Ureter (tissue), 1 donor: ENCODE measurements at places on chromosomes 11 and 22.

- no peak for DNase-seq
Measured at GRCh38 chr11:123268156-123268555, 73.1 kb upstream of the CLMP start.

DNA sequence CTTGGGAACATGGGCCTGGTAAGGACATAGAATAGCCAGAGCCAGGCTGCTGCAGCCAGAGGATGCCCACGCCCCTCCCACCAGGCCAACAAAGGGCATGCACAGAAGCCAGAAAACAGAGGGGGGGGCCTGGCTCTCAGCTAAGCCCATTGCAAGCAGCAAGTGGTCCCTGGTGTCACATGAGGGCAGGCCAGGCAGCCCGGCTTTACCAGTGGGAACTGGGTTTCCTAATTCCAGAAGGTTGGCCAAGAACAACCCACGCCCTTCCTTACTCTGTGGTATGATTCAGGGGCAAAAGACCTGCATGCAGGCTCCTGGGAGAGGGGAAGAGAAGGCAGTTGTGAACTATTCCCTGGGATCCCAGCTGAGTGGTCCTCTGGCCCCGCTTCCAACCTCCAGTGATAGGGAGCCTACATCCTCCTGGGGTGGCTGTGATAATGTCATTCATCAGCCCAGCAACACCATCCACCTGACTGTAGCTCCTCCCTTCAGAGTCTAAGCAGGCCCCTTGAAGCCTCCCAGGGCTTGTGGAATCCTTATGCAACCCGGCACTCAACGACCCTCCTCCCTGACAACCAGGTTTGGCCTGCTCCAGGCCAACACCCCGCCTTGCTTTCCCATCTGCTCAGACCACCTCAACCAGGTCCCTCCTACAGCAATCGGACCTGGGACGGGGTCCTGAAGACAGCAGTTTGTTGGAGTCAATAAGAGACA lies 62.1 kb upstream of the LMO1 start:
- DNase-seq, result no peak

DNA sequence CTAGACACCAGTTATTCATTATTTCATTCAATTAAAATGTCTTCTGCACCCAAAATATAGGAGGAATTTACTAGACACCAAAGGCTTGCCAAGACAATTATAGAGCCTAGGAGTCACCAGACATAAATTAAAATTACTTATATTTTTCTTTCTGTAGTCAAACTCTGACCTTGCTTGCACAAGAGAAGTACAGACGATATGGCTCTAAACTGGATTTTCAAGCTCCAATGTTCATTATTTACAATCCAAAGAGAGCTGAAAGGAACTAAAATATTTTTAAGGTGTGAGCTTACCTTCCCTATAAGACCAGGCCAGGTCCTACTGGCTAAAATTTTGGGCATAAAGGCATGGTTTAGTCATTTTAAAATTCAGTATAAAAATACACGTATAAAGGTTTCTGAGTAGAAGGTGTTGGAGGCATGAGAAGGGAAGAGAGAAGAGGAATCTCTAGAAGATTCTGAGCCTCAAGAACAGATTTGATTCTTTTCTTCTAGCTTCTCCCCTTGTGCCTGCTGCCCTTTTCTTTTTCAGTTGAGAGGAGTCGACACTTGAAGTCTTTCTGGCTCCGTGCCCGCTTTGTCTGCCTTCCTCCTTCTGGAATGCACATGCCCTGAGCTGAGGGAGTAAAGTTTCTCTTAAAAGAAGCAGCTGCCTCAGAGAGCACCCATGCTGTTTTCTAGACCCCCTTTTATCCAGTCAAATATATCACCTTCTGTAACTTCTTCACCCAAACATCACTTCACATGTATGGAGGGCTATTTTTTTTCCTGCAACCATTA lies 13.5 kb downstream of the C11orf97 start:
- DNase-seq, result peak; percentile 66

GRCh38 chr22:50361688-50362087 lies 18.6 kb downstream of the PPP6R2 start:
- DNase-seq, result no peak

- no peak for DNase-seq
Measured at GRCh38 chr11:75430714-75431532, 2.1 kb downstream of the KLHL35 start.

DNA sequence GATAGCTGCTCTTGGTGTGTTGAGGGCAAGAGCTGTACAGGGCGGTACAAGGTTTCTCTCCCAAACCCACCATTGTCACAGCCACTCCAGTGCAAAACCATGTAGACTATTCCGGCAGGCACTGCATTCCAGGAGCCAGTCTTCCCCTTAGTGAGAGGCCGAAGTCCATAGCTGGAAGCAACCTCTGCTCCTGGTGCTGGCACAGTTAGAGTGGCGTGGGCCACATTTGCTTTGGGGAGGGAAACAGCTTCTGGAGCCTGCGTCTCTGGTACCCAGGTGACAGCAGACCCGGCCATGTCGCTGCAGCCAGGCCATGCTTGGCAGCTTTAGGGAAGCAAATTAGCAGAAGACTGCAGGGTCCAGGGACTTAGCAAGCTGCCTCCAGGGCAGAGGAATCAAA lies 788.0 kb downstream of the BRD1 start:
- DNase-seq, result no peak
